ENCODE measurements at places on chromosomes 2 and 18. TPM values are rescaled to one million over a fixed set of nuclear protein-coding genes. Genes with fewer than 3 reads are reported as not detected.

GRCh38 chr2:219595256-219595655 lies 2.4 kb upstream of the STK11IP start:
- H3K36me3 ChIP-seq, result no peaks in the 10 kb centered on the region
- no peak for DNase-seq

- H3K36me3 ChIP-seq, result peaks cover 34% of the 10 kb centered on the region
- H3K4me1 ChIP-seq, result peaks cover 45% of the 10 kb centered on the region
- no peak overlapping the region for H3K27ac ChIP-seq
- H3K27me3 ChIP-seq, result no peaks in the 10 kb centered on the region
- no peak overlapping the region for H3K4me3 ChIP-seq
- DNase-seq, result no peak
These were observed 134.1 kb downstream of the FAM210A start for GRCh38 chr18:13592246-13592645.

GRCh38 chr2:111225856-111226255 lies 105.1 kb downstream of the BCL2L11 start:
- no peak overlapping the region for H3K27ac ChIP-seq
- H3K36me3 ChIP-seq, result peaks cover 5% of the 10 kb centered on the region
- peaks cover 18% of the 10 kb centered on the region for H3K27me3 ChIP-seq
- no peak overlapping the region for H3K4me3 ChIP-seq
- no peaks in the 10 kb centered on the region for H3K4me1 ChIP-seq

DNA sequence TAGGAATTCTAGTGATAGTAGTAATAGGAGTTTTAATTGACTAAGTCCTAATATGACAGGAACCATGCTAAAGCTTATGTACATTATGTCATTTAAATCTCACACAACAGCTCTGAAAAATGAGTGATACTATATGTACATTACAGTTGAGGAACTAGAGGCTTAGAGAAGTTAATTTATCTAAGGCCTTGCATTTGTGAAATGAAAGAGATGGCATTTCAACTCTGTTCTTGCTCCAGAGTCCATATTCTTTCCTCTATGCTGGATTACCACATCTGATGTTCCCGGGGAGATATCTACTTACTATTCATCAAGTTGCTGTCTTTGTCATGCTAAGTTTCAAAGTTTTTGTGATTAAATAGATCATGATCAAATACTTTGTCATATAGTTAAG lies 5.7 kb downstream of the AGPS start:
- H3K27me3 ChIP-seq, result no peaks in the 10 kb centered on the region
- peaks cover 73% of the 10 kb centered on the region for H3K4me1 ChIP-seq
- H3K36me3 ChIP-seq, result peaks cover 5% of the 10 kb centered on the region
- H3K4me3 ChIP-seq, result no peak overlapping the region

DNA sequence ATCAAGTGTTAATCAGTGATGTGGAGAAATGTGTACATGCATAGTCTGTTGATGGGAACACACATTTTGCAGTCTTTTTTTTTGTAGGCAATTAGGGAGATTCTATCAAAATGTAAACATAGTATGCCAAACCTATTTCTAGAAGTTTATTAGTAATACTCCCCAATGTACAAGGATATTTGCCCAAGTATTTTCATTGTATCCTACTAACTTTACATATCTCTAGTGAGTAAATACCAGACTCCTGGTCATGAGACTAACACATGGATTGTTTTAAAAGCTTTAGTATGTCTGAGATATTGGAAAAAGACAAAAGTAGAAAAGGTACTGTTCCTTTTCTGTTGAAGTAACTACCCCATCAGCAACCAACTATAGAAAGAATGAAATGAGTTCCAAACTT lies 513.0 kb downstream of the PTPRM start:
- no peak overlapping the region for H3K27ac ChIP-seq
- H3K36me3 ChIP-seq, result no peaks in the 10 kb centered on the region
- no peaks in the 10 kb centered on the region for H3K27me3 ChIP-seq
- H3K4me1 ChIP-seq, result no peaks in the 10 kb centered on the region

Gene TIGD1
- 7.2 TPM for total RNA-seq

GRCh38 chr18:13235421-13235831 lies 16.9 kb downstream of the LDLRAD4 start:
- no peaks in the 10 kb centered on the region for H3K27me3 ChIP-seq
- H3K27ac ChIP-seq, result no peak overlapping the region
- peak; percentile 5 for DNase-seq
- H3K36me3 ChIP-seq, result no peaks in the 10 kb centered on the region

DNA sequence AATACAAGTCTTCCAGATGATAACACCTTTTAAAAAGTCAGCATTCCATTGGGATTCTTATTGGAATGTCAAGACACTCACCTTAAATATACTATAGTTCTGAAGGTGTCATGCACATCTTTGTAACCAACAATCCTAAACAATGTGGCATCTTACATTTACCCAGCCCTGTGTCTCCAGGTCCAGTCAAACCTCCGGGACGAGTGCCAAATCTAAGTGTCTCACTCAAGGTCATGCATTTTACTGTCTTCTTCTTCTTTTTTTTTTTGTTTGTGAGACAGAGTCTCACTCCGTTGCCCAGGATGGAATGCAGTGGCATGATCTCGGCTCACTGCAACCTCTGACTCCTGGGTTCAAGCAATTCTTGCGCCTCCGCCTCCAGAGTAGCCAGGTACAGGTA lies 206.9 kb upstream of the FAM98A start:
- no peaks in the 10 kb centered on the region for H3K27me3 ChIP-seq
- no peak for DNase-seq
- H3K27ac ChIP-seq, result no peak overlapping the region
- no peaks in the 10 kb centered on the region for H3K4me1 ChIP-seq
- no peaks in the 10 kb centered on the region for H3K36me3 ChIP-seq
- H3K4me3 ChIP-seq, result no peak overlapping the region

DNA sequence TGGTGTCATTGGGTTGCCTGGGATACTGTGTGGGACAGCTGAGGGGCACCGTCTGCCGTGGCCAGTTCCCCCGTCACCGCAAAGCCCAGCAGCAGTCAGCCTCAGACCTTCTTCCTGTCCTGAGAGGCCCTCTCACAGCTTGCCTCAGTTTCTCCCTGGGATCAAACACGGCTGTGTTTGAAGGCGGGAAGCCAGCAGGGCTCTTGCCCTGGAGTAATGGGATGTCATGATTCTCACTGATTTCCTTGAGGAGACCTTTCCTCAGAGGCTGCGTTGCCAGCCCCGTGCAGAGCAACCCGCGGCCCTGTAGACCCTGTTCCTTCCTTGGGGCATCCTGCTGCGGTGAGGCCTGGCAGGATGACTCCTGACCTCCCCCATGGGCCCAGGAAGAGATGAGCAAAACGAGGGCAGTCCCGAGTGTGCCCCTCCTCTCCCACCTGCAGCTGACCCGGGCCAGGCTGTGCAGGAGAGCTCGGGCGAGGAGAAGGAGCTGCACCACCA lies 13.9 kb upstream of the NFATC1 start:
- H3K36me3 ChIP-seq, result peaks cover 1% of the 10 kb centered on the region
- H3K4me3 ChIP-seq, result no peak overlapping the region
- H3K4me1 ChIP-seq, result peaks cover 15% of the 10 kb centered on the region
- no peaks in the 10 kb centered on the region for H3K27me3 ChIP-seq

DNA sequence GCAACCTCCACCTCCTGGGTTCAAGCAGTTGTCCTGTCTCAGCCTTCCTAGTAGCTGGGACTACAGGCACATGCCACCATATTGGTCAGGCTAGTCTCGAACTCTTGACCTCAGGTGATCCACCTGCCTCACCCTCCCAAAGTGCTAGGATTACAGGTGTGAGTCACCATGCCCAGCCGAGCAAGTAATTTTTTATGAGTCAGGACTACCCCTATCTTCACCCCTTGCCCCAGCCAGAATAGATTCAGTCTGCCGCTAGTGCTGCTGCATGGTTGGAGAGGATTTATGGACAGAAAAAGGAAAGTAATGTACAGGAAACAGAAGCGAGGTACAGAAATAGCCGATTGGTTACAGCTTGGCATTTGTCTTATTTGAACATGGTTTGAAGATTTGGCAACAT lies 48.9 kb downstream of the BMPR2 start:
- no peak for DNase-seq
- no peak overlapping the region for H3K4me3 ChIP-seq
- H3K4me1 ChIP-seq, result no peaks in the 10 kb centered on the region
- no peak overlapping the region for H3K27ac ChIP-seq
- no peaks in the 10 kb centered on the region for H3K27me3 ChIP-seq
- peaks cover 12% of the 10 kb centered on the region for H3K36me3 ChIP-seq

- no peak for DNase-seq
- H3K27ac ChIP-seq, result no peak overlapping the region
- no peak overlapping the region for H3K4me3 ChIP-seq
These were observed 229.7 kb downstream of the KLHL29 start for GRCh38 chr2:23614701-23615100.

Gene CCDC141
- total RNA-seq, result 0.93 TPM

DNA sequence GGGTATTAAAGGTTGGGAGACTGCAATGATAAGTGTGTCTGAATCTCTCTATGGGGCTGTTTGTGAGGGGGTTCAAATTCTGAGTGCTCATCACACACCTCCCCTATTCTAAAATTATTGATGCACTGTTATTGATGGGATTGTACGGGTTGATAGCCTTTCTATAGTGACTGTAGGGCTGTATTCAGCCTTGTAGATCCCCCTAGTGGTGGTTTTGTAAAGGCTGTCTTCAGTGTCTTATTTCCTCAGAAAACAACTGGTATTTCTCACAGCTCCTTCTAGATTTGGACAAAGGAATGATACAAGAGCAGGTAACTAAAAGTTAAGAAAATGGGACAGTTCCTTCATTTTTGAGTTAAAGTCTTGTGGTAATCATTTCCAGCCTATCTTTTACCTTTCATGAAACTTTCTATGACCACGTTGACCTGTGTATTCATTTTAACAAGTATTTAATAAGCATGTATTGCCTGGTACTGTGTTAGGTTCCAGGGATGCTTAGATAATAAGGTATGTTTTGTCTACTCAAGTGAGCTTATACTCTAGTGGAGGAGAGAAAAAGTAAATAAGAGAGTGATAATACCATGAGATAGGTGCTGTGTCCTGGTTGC lies 21.2 kb downstream of the SMAD4 start:
- no peak overlapping the region for H3K4me3 ChIP-seq
- no peaks in the 10 kb centered on the region for H3K27me3 ChIP-seq
- DNase-seq, result no peak
- H3K36me3 ChIP-seq, result peaks cover 24% of the 10 kb centered on the region
- peaks cover 39% of the 10 kb centered on the region for H3K4me1 ChIP-seq
- H3K27ac ChIP-seq, result peak overlapping the region; percentile 49

DNA sequence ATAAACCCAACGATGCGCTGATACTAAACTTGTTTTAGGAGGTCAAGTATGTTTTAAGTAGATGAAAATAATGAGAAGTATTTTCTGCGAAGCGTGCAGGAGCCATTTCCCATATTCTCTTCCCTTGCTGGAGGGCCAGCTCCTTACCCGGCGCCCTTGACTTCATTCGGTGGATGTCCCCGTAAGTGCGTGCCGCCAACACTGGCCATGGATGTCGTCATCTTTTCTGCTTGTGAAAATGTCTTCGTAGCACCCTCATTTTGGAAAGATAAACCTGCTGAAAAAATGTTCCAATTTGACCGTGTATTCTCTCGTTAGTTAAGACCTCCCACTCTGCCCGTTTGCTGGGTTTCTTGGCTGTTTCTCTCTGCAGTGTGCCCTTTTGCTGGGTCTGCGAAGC lies 127.5 kb downstream of the RTP5 start:
- DNase-seq, result no peak
- no peaks in the 10 kb centered on the region for H3K36me3 ChIP-seq
- H3K27me3 ChIP-seq, result no peaks in the 10 kb centered on the region
- H3K4me1 ChIP-seq, result peaks cover under 1% of the 10 kb centered on the region
- no peak overlapping the region for H3K4me3 ChIP-seq

GRCh38 chr2:33084433-33084832 lies 137.7 kb downstream of the LTBP1 start:
- H3K4me3 ChIP-seq, result no peak overlapping the region
- peaks cover 18% of the 10 kb centered on the region for H3K27me3 ChIP-seq
- H3K27ac ChIP-seq, result no peak overlapping the region
- no peaks in the 10 kb centered on the region for H3K36me3 ChIP-seq
- no peaks in the 10 kb centered on the region for H3K4me1 ChIP-seq

GRCh38 chr2:8367833-8368232 lies 314.0 kb upstream of the ID2 start:
- H3K27ac ChIP-seq, result no peak overlapping the region
- H3K36me3 ChIP-seq, result no peaks in the 10 kb centered on the region
- no peak overlapping the region for H3K4me3 ChIP-seq
- no peaks in the 10 kb centered on the region for H3K4me1 ChIP-seq

Measured in activated CD4-positive, alpha-beta memory T cell treated with anti-CD3 and anti-CD28 coated beads for 36 hours (primary cell).